Neural progenitor cell (in vitro differentiated cells): ENCODE measurements at places on chromosomes 16 and 17.

- no peak for DNase-seq
These were observed 110.8 kb downstream of the CDYL2 start for GRCh38 chr16:80693553-80693952.

- DNase-seq, result no peak
These were observed 89.8 kb downstream of the GSG1L start for GRCh38 chr16:27973678-27974077.

- DNase-seq, result no peak
These were observed 11.8 kb downstream of the SLC16A3 start for GRCh38 chr17:82240506-82241182.

DNA sequence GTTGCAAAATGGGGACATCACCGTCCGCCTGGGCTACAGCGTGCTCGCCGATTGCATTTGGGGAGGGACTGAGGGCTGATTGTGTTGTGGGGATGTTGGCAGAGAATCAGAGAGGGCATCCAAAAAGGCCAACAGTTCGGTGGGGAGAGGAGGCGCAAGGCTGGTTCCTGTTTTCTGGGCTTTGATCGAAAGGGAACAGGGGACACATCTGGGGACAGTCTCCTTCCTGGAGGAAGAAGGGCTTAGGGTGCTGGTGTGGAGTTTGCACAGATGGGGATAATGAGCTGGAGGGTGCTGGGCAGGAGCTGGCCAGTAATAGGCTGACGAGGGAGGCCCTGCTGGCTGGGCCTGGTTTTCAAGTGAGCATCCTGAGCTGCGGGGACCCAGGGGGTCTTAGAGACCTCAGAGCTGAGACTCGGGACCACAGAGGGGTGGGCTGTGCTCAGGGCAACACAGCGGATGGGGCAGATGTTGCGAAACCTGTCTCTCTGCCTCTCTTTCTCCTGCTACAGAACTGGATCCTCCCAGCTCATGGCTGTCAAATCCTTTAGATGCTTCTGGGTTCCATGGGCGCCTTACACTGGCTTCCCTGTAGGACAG, 288.7 kb downstream of the SEC14L1 start:
- no peak for DNase-seq

DNA sequence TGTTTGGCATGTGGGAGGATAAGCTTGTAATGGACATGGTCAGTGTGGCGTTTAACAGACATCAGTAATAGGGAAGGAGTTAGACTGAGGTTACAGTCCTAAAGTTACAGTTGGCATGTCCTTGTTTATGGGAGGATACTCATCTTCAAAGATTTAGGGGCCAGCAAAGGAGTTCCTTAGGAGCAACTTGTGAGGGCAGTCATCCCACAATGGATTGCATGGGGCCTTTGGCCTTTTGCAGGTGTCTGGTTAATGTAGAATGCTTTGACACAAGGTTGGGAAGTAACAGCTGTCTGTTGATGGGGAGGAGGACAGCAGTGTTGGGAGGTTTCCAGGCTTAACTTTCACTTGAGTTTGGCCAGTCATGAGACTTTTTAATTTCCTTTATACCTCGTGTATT, 2.2 kb downstream of the NUBP1 start:
- no peak for DNase-seq

- peak; percentile 69 for DNase-seq
These were observed at the start of gene ZNF469 for GRCh38 chr16:88382491-88383400. Gene ZNF469, plus strand, starts transcription at chr16:88382959. Its CDS starts 44,512 bp downstream, at chr16:88427471.

GRCh38 chr17:78131172-78132083, 857 bp downstream of the TMC8 start:
- peak; percentile 42 for DNase-seq

DNA sequence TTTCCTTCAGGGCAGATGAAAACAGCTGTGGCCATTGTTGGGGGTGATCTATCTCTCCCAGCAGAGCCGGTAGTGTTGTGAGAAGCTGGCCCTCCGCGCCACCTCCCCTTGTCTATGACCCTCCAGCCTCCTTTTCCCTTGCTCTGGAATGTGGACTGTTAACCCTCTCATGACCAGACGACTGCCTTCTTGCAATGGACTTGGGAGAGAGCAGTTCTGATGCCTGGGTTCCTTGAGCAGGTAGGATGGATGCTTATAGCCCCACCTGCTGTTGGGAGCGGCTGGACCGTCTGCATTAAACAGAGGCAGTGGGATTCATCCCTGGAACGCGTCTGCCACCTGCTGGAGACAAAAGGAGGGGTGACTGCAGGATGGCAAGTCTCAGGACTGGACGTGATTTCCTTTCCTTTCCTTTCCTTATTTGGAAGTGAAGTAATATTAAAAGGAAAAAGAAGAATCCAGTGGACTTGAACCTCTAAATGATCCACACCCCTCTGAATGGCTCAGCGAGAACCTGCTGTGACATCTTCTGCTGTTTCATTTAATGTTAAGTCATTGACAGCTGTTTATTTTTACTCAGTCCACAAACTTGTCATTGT, 1.8 kb upstream of the SOST start:
- DNase-seq, result peak; percentile 95

DNA sequence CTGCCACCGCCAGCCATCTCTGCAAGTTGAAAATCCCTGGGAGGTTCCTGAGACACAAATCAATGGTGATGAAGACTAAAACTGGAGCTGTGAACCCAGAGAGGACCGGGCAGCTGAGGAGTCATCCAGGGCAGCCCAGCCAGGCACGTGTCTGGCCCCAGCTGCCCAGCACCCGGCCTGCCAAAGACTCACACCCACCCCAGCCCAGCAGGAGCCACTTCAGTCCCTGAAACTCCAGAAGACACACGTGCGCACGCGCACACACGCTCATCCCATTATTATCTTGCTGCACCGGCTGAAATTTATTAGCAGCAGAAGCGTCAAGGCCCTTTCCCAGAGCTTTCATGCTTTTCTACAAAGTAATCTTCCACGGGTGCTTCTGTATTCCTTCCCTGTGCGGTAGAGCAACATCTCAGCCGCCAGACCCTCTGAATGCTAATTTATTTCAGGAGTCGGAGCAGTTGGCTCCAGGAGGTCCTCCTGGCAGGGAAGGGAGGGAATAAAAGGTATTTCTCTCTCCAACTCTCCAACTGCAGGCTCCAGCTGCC, 59.8 kb upstream of the RBFOX3 start:
- DNase-seq, result no peak

DNA sequence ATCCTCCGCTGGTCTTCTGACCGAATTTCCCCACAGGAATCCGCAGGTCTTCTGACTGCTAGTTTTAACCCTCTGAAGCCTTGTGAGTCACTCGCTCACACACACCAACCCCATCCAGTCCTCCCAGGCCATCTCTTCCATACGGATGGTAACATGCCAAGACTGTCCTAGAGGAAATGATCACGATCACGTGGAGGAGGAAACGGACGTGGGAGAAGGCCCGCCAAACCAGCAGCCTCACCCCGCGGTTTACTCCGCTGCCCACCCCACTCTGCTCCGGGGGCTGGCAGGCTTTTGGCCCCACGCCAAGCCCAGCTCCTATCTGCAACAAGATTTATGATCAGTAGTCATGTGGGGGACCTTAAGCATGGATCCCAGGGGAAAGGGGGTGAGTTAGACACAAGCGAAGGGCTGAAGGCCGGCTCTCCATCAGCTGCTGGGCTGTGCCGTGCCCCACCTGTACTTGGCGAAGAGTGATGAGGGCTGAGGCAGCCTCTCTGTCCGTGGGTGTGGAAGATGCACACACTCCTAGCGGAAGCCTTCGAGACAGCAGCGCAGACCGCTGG, 1.5 kb upstream of the FAAP100 start:
- DNase-seq, result no peak

DNA sequence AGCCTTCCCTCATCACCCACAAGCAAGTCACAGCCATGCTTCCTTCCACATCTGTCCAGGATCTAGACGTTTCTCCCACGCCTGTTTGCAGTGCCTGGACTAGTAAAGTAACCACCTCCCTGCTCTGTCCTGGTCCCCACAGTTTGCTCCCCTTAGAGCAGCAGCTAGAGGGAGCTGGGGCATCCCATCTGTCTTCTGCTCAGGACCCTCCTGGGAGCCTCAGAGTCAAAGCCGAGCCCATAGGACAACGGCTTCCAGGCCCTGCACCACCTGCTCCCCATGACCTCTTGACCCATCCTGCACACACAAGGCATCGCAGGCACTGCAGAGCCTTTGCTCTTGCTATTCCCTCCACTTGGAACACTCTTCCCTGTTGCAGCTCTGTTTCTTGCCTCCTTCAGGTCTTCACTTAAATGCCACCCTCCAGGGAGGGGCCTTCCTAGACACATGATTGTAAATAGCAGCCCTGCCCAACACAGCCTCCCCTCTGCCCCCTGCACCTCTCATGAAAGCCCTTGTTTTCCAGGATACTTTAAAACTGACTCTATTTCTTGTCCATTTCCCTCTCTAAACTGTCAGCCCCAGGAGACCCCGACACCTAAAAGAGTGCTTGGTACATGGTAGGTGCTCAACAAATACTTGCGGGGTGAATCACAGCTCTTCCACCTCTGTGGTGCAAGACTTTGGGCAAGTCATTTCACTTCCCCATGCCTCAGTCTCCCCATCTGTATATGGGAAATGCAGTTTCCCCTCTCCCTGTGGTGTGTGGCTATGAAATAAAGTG, 3.1 kb downstream of the NATD1 start:
- no peak for DNase-seq

DNA sequence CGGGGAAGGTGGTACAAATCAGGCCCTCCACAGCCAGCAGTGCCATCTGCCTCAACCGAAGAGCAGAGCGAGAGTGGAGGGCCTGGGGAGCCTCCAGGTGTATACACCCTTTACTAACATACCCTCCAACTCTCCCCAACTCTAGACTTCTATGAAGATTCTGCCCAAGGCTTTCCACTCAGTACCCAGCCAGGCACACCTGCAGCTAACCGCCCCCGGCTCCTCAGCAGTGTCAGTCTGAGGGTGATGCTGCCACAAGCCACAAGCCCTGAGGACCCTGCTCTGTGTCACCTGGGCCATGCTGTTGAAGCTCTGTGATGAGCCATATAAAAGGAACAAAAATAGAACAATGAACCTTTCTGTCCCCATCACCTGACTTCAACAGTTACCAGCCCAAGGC, 3.8 kb downstream of the CENPV start:
- DNase-seq, result no peak

DNA sequence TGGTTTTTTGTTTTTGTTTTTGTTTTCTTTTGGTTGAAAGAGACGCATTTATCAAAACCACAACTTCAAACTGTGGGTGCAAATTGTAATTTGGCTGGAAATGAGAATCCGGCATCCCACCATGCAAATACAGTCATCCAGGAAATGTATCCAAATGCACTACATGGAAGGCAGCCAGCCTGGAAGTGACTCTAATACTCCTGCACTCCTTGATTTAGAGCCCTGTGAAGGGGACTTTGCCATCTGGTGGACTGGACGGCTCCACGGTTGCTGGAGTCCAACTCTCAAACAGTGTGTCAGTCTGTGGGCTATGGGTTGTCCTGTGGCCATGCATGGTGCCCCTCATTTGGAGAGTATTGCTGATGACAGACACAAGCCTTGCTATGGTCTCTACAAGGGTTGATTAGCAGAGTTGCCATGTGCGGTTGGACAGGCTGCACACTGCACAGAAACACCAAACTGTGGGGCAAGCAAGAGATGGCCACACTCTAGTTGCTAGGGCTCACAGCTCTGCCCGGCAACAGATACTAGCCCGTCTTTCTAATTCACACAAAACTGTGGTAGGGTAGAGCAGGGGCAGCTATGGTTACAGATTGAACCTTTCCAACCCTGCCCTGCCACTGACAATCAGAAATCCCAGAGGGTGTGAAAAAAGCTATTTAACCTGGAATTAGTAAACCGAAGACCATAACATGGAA, 62.4 kb downstream of the VAT1L start:
- DNase-seq, result no peak

DNA sequence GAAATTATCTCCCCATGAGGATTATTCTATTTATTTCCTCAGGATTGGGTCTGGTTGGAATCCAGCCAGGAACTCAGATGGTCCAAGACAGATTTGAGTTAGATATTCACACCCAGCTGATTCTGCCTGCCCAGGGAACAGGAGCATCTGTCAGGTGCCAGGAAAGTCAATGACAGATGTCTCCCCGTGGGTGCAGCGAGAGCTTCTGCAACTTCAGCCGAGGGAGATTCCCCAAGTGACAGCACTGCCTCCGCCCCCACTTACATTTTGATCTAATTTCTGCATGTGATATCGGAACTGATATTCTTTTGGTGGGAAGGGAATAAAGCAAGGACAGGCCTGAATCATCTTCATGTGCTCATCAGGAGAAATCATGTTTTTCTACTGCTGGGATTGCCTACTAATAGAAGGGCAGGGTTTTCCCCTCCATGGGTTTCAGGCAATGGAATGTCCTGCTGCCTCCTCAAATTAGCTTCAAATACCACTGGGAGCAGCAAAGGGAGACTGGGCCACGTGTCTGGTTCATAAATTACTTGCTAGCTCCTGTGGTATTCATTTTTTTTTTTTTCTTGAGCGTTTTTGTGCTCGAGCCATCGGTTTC, 15.7 kb upstream of the DHX8 start:
- DNase-seq, result peak; percentile 16

DNA sequence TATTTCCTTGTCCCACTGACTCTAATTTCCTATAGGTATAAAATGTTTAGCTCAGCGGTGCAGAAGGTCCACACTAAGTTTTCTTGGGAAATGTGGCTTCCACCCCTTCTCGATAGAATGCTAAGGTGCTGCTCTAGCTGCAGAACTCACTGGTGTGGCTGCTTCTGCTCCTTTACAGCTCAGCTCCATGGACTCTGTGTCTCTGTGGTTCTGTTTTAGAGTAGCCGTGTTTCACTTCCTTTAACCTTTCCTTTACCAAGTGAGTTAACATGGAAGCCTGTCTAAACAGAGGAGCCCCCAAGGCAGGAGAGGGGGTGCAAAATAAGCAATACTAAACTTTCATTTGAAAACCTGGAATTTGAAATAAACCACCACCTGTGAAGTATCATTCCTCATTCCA, 65.3 kb downstream of the SPECC1 start:
- DNase-seq, result no peak

GRCh38 chr16:88467541-88467944, 14.5 kb downstream of the ZFPM1 start:
- DNase-seq, result no peak

DNA sequence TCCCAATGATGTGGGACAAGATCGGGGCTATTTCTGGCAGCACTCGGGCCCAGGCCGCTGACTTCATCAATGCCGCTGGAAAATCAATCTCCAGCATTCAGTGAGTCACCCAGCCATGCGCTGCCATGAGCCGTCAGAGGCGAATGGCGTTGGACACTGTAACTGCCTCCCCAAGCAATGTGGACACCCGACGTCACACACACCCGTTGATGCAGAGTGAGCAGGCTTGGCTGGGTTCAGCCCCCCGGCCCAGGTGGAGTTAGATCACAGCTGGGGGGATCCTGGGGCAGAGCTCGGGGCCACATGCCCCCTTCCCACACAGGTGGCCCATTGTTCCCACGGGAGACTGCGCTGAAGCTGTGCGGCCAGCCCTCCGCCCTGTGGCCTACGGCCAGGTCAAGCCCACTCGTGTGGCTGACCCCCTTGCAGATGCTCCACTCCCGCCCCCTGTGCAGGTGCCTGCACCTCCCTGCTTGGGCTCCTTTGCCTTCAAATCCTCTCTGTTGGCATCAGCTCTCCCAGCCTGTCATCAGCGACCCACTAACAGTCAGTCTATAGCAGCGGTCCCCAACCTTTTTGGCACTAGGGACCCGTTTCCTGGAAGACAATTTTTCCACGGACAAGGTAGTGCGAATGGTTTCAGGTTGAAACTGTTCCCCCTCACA, 89.9 kb downstream of the TBC1D16 start:
- DNase-seq, result no peak
